ENCODE measurements at places on chromosomes 11 and 22.

DNA sequence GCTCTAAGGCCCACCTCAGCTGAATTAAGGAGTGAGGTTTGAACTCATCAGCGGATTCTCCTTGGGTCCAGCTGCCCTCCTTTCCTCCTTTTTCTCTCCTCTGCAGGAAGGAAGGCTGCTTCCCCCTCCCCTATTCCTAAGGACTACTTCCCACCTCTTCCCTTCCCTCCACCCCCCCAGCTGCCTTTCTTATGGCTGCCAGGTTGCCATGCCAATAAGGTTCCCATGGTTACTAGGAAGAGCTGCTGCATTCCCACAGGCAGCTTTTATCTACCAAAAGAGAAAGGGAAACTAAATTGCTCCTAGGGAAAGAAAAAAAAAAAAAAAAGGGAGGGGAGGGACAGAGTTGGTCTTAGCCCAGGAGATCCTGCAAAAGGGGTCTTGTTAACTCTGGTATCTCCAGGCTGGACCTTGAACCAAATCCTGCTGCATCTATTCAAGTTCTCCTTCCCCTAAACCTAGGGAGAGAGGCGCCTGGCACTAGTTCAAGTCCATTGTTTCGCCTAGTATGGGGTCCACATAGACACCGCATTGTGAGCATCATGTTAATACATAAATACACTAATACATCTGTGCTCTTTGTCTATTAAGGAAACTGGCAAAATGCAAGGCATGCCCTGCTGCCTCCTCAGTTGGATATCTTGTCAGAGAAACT lies 21.2 kb upstream of the FEZ1 start:
- peak; percentile 9 for DNase-seq

DNA sequence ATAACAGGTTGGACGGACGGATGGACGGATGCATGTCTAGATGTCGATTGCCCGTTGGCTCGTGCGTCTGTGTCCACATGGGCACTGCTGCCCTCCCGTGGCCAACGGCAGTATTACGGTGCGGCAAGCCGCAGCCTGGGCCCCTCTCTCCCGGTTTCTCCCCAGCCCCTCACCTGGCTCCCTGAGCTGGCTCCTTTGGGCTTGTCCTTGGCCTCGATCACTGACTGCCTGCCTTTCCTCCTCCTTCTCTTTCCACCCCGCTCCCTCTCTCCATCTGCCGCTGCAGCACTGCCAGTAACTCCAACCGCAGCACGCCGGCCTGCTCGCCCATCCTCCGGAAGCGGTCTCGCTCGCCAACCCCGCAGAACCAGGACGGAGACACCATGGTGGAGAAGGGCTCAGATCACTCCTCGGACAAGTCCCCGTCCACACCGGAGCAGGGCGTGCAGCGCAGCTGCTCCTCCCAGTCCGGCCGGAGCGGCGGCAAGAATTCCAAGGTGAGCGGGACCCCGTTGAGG lies 77.3 kb downstream of the SCN3B start:
- DNase-seq: peak; percentile 51

DNA sequence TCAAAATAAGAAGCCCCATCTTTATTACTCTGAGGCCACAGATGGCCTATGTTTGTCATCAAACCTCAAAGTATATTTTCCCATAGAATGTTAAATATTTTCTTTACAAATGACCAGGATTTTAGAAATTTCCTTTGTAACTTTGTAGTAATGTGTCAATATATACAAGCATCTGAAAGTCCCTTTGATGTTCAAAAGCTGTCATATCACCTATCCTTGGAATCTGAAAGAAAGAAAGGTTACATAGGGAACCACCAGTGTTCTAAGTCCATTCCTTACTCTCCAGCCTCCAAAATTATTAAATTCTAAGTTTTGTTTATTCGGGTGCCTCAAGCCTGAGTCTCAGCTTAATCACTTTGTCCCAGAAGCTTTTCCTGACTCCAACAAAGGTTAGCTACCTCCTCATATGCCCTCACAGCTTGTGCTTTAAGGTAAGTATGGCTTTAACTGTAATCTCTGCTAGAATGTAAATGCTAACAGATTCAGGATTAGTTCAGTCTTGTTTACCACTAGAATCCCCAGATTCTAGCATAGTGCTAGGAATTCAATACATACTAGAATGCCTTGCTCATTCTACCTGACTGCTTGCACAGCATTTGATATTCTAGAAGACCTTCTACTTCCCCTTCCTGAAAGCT lies 32.3 kb downstream of the CCDC34 start:
- no peak for DNase-seq

DNA sequence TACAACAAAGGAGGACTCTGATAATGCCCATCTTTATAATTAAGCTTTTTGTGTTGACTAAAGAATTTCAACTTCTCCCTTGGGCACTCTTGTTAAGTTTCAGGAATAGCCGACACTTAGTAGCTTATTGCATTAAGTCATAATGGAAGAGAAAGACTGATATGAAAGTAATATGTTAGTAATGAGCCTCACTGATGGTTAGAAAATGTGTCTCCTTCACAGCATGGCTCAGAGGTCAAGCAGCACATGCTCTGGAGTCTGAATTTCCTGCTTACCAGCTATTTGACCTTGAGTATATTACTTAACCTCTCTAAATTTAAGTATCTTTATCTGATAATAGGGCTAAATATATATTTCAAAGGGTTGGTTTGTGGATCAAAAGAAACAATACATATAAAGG lies 39.0 kb downstream of the PDGFD start:
- DNase-seq: no peak

DNA sequence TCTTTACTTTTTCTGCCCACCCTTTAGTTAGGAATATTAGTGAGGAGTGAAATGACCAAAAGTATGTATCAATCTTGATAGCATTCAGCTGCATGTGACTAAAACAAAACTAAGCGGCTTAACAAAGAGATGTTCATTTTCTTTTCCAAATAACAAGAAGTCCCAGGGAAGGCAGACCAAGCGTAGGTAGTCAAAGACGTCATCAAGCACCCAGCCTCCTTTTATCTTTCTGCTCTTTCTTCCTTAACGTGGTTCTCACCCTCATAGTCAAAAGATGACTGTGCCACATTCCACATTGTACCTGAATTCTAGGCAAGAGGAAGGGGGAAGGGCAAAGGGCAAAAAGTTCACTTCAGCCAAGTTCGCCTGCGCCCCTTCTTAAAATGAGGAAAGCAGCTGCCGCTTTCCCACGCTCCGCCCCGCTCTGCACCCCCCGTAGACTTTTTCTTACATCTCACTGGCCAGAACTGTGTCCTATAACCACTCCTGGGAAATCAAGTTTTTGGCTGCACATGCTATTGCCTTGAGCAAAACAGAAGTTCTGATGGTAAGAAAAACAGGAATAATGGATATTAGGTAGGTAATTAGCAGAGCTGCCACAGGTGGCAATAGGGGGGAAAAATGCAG lies 14.6 kb upstream of the PGM2L1 start:
- DNase-seq: no peak

GRCh38 chr11:46521961-46522681 lies 71.7 kb downstream of the AMBRA1 start:
- DNase-seq: no peak

GRCh38 chr11:116468699-116469098 lies 304.1 kb downstream of the BUD13 start:
- no peak for DNase-seq

- DNase-seq: no peak
Measured at GRCh38 chr22:43616645-43617044, 195.5 kb downstream of the EFCAB6 start.

- no peak for DNase-seq
Measured at GRCh38 chr11:121351083-121351630, 58.6 kb downstream of the SC5D start.

- DNase-seq: no peak
Measured at GRCh38 chr11:64581057-64581523, 9.9 kb upstream of the SLC22A12 start.

GRCh38 chr22:21450858-21451353 lies 16.3 kb upstream of the TMEM191C start:
- no peak for DNase-seq

GRCh38 chr22:48223488-48224190 lies 1461.2 kb downstream of the TBC1D22A start:
- no peak for DNase-seq

DNA sequence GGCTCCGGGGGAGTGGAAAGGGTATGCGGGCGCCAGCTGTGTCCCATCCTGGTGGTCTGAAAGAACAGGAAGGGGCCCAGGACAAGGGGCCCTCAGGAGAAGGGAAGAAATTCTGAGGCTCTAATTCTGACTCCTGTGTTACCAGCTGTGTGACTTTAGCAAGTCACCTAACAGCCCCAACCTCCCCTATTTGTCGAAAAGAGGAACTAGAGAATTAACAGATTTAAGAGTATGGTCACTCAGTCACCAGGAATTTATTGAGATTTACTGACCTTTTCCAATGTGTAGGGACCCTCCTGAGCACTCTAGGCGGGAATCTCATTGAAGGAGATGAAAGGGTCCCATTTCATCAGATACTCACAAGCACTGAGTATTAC lies 14.6 kb downstream of the RPS6KA4 start:
- no peak for DNase-seq

GRCh38 chr11:104332110-104332509 lies 168.2 kb upstream of the PDGFD start:
- DNase-seq: no peak

- no peak for DNase-seq
Measured at GRCh38 chr22:22085702-22086500, 103.3 kb upstream of the TOP3B start.

- DNase-seq: no peak
Measured at GRCh38 chr22:22981670-22982571, 88.4 kb upstream of the GNAZ start.

DNA sequence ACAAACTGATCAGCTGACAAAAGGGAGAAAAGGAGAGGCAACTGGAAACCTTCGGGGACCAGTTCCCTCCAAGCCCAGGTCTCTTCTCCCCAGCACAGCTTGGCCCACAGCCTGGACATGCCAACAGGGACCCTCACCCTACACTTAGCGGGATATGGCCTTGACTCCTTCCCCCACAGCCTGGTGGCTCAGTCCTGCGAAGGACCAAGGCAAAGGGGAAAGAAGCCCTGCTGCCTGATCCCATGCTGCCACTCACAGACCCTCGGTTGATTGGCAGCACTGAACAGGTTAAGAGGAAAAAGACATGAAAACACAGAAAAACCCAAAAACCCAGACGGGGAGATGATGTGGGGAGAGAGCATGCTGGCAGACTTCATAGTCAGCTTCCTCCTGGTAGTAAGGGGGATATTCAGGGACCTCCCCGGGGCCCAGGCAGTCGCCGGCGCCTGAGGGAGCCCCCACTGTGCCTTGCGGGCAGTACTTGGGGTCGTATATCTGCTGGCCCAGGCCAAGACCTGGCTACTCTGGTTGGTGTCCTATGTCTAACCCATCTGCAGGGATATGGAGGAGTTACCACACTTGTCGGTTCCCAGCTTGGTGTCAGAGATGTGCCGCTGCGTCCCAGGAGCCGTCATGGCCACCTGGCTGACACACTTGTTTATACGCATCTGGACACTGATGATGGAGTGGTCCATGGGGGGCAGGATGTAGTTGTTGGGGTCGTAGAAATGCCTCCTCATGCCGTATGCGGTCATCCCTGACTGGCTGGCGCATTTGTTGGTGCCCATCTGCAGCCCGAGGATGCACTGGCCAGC lies 34.2 kb upstream of the HORMAD2 start:
- no peak for DNase-seq

DNA sequence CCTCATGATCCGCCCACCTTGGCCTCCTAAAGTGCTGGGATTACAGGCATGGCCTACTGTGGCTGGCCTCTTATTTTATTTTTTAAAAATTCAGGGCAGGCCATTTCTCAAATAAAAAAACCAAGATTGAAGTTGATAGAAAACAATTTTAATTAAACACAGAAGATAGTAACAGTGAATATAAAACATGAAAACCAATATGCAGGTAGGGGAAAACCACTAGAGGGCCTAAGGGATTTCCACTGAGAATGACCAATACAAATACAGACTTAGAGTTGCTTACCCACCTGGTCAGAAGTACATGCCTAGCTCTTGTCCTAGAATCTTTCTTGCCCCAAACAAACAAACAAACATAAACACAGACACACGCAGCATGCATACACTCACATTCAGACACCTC lies 1.7 kb upstream of the RTCB start:
- DNase-seq: no peak

GRCh38 chr11:35214792-35215193 lies 75.8 kb downstream of the CD44 start:
- DNase-seq: peak; percentile 80

DNA sequence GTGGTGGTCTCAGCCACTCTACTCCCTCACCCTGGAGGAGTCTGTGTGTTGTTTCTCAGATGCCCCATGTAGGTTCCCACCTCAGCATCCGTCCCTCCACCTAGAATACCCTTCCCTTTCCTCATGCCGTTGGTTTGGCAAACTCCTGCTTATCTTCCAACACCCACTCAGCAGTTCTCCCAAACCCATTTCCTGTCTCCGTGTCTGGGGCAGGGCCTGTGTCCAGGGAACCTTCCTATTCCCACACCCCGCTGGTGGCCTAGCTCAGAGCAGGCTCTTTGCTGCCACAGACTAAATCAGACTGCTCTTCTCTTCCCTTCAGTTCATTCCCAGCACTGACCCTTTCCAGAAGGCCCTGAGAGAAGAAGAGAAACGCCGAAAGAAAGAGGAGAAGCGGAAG lies 7.5 kb upstream of the SREBF2 start:
- DNase-seq: no peak

GRCh38 chr22:22352371-22352999 lies 107.9 kb downstream of the VPREB1 start:
- DNase-seq: no peak

DNA sequence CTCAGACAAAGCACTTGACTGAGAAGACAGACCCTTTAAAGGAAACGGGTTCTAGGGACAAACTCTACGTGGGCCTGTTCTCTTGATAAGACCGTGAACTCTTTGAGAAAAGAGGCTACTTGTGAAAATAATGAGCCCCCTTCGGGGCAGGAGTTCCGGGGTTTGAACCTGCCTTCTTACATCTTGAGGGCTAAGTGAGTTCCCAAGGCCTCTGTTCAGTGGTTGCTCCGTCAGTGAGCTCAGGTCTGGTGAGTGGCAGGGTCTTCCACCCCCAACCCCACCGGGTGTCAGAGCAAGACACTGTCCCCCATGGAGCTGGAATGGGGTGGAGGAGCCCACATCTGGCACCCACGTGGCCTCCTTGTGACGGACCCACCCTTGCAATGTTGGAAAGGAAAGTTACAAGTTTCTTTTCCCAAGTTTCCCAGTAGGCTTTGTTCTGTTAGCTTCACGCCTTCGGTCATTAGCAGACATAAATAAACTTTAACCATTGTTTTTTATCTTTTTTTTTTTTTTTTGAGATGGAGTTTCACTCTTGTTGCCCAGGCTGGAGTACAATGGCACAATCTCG lies 6.3 kb upstream of the SAMM50 start:
- DNase-seq: no peak

GRCh38 chr11:74267014-74267413 lies 44.4 kb downstream of the P4HA3 start:
- DNase-seq: no peak

All from amniotic stem cell (primary cell).